Stimulated activated CD4-positive, alpha-beta T cell treated with anti-CD3 and anti-CD28 coated beads, TNF-alpha, amount 100 ng/mL, for 4 hours (primary cell): ENCODE measurements at places on chromosomes 3 and 15.

GRCh38 chr15:63752075-63752684, 81.6 kb downstream of the HERC1 start:
- no peak for DNase-seq

DNA sequence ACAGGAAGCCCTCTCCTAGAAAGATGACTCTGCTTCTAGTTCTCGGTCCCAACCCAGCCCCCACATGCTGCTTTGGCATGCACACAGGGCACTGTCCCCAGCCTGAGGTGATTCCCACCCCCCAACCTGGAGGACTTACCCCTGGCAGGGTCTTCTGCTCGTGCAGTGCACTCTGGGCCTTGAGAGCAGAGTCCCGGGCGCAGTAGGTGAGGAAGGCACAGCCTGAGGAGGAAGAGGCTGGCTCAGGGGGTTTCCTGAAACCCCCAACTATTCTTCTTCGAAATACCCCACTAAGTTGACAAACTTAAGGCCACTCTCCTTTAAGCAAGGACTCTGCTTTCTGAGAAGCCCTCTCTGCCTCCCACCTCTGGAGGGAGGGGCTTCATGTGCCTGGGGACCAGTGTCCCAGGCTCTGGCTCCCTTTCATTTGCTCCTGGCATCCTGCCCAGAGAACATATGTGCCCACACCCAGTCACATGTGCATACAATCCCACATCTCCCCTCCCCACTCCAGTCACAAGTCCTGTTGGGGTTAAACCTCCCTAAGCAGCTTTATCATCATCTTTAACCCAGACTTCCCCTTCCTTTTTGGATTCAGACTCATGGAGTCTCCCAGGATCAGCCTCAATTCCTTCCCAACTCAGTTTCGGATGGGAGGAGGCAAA, 4.1 kb downstream of the CELF6 start:
- DNase-seq: no peak

DNA sequence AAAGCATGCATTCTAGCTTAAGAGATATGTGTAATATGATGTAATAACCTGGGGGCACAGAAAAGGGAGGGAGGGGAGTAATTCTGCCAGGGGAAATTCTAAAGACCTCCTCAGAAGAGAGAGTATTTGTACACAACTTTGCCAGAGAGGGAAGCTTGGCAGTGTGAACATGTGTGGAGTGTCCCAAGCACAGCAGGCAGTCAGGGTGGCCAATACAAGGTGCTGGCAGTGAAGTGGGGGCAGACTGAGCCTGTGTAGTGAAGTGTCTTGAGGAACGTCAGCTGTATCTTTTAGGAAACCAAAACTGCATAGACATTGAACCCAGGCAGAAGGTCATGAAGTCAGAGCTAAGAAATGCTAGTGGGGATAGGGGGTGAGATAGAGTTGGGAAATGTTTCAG, 29.7 kb upstream of the TMEM42 start:
- no peak for DNase-seq

DNA sequence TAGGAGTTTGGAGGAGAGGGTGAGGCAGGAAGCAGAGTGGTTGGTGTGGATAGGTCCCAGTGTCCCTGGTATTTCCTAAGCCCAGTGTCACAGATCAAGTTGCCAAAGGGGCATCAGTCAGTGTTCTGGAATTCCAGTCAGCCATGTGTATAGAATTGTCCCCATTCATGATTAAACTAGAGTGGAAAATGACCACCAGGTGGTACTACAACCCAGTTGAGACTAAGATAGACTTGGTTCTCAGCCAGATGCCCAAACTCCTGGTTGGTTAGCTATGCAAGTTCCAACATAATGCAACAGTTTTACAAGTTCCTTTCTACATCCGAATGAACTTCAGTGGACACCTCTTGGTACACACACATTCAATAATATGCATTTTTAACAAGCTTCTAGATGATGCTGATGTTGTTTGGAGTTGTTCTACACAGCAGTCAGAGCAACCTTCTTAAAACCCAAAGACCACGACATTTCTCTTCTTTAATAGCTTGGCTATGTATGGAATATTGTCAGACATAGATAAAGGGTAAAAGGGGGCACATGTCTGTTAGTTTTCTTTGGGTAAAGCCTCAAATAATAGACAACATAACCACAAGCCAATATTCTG, 8.4 kb upstream of the ATR start:
- no peak for DNase-seq

GRCh38 chr3:66227915-66228314, 7.1 kb downstream of the SLC25A26 start:
- no peak for DNase-seq

DNA sequence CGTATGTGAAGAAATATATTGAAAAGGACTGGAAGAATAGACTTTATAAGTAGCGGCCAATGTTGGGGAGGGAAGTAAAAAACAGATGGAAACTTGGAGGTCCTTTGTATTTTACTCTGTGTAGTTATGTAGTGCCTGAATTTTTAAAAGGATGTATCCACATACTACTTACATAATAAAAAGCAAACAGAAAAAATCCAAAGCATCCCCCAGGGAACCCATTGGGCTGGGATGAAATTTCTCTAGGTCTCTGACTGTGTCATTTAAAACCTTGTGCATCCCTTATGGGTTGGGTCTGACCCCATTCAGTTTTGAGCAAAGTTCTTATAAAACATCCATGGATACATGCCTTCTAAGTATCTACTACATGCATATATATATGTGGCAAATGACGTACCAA, 141.1 kb downstream of the NR1D2 start:
- no peak for DNase-seq

DNA sequence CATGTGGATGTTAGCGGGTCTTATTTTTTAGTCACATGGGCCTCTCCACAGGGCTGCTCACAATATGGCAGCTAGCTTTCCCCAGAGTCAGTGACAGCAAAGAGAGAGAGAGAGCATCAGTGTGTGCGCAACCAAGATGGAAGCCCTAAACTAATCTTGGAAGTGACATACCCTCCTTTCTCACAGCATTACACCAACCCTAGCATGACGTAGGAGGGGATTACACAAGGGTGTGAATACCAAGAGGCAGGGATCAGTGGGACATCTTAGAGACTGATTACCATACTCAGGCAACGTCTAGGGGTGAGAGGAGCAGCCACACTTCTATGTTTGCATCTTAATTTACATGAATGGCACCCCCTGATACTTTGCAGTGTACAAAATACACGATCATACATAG, 3.5 kb upstream of the UBE2E2 start:
- no peak for DNase-seq

DNA sequence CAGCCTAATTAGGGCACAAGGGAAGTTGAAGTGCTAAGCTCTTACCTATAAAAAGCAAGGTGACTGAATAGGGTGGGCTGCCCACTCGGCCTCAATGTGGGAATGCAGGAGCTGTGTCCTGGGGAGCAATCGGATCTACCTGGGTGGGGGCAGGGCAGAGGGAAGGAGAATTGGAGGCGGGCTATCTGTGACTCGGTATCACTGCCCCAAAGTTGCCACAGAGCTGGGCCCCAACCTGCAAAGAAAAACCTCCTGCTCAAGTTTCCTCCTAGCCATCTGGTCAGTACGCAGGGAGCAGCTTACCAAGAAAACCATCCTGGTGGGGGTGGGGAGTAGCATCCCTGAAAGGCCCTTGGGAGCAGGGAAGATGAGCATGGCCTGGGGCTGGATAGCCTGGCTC, 10.7 kb downstream of the CIB2 start:
- DNase-seq: no peak

DNA sequence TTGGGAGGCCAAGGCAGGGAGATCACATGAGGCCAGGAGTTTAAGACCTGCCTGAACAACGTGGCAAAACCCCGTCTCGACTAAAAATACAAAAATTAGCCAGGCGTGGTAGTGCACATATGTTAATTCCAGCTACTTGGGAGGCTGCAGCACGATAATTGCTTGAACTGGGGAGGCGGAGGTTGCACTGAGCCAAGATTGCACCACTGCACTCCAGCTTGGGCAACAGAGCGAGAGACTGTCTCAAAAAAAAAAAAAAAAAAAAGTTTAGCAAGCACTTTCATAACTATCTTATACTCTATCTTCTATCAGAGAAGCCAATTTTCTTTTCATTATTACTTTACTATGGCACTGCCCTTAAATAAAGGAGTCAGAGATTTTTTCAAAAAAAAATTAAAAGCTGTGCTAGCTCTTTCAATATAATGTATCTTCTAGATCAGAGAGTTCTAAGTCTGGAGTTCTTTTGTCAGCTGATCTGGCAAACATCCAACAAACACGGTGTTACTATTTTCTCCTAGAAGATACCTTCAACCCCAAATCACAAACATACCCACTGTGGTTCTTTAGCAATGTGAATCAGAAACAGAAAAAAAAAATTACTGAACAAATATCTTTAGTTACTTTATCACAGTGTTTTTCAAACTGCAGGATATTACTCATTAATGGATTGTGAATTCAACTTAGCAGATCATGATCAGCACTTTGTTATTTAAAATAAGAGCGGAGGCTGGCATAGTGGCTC, 3.0 kb downstream of the ZNF770 start:
- DNase-seq: no peak

GRCh38 chr3:129557548-129557894, 14.5 kb downstream of the H1-8 start:
- no peak for DNase-seq

GRCh38 chr15:48722764-48723661, 77.5 kb upstream of the FBN1 start:
- no peak for DNase-seq

DNA sequence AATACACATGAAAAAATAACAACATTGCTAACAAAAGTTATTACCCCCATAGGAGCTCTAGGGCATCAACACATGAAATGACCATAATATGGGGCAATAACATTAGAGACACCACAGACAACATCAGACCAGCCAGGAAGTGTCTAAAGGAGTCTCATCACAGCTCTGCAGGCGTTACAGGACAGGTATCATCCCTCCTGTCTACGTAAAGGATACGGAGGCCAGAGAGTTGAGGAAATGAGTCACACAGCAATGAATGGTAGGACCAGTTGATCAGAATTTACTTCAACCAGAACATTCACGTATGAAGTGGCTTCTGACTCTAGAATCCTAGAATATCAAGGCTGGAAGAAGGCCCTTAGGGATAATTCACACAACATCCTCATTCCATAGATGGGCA, 1.8 kb downstream of the NME9 start:
- no peak for DNase-seq

DNA sequence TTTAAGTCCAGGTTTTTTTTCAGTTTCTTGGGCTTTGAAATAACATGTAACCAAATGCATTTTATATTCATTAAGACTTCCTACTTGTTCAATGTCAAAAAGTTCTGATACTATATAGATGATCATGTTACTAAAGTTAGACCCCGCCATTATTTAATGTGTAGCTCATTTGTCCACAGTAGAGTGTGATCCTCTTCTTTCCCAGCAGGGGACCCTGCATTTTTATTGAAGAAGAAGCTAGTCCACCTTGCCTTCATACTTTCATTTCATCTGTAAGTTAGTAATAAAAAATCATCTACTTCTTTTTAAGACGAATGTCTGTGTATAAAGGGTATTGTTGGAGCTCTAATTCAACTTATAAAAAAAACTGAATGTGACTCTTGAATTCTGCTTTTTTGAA, 404.6 kb downstream of the SI start:
- no peak for DNase-seq

DNA sequence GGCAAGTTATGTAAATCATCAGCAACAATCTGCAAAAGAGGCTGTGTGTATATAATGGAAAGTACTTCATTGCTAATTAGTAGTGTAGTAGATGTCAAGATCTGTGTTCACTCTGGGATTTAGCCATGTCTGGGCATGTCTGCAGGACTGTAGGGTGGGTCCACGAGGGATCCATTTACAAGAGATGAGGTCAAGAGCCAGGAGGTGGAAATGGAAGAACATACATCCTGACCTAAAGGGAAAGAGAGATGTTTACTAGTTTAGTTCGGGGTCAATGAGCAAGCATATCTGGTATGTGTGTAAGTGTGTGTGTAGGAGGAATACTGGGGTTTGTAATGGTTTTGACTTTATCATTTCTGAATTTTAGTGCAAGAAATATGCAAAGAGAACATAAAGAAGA, 171.5 kb upstream of the NANOGP8 start:
- DNase-seq: no peak

- DNase-seq: no peak
Measured at GRCh38 chr15:99335508-99335907, 84.2 kb downstream of the LRRC28 start.

GRCh38 chr15:96330064-96330449, 443 bp upstream of the NR2F2 start:
- DNase-seq: no peak

GRCh38 chr15:60086681-60087429, 82.7 kb downstream of the FOXB1 start:
- no peak for DNase-seq

DNA sequence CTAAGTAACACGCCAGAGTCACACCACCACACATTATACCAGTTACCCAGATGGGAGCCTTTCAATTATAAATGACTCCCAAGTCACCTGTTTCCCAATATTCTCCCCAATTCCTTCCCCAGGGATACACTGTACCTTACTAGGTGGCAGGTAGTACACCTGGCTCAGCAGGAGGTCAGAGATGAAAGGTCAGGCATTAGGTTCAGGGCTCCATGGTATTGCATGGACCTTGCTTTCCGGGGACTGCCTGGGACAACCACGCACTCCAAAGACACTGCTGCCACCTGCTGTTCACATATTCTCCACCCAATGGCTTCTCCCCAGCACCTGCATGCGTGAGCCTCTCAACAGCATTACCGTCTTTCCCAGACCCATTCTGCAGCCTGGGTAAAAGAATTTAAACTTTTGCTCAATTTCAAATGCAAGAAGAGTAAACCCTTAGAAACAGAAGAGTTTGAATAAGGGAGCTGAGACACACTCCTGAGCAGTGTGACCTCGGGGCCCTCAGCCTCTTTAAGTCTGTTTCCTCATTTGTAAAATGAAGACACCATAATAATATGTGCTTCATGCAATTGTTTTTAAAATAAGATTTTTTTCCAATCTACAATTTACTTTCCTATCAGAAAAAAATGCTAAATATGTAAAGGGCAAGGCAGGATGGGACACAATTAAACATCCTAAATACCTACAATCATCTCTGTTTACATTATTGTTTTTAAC, 28.0 kb upstream of the LACTB start:
- peak; percentile 35 for DNase-seq

DNA sequence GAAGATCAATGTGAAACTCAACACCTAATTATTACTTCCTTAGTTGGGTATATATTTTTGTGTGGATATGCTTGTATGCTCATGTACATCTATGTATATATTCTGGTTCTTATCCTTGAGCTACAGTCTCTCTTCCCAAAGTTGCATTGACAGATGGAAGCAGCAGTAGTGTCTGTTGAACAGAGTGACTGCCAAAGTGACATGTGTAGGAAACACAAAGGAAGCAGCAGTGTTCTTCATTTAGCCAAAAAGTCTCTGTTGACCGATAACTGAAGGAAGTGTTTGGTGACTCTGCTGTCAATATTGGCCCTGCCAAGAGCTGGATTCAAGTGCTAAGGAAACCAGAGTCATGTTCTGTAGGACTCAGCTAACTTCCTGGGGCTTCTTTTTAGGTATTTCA, 123.8 kb downstream of the C3orf70 start:
- DNase-seq: no peak

DNA sequence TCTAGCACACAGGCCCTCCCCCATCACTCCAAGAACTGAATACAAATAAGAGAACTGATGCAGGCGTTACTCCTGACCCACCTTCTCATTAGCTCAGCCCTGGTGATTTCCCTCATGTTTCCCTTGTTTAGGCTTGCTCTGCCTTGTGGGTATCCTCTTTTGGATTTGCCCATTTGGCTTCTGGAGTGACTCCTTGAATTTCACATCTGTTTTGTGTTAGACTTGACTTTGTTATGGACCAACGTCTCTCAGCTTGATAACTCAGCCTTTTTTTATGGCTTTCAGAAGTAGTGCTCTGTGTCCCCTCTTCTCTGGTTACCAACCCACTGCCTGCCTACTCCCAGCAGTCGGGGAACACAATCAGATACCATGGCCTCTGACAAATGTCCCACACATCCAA, 11.3 kb upstream of the TMOD3 start:
- DNase-seq: no peak
